ENCODE measurements at places on chromosomes 6 and 20.
A peak's percentile ranks its signal among the peaks of the same experiment; 100 is the strongest.

DNA sequence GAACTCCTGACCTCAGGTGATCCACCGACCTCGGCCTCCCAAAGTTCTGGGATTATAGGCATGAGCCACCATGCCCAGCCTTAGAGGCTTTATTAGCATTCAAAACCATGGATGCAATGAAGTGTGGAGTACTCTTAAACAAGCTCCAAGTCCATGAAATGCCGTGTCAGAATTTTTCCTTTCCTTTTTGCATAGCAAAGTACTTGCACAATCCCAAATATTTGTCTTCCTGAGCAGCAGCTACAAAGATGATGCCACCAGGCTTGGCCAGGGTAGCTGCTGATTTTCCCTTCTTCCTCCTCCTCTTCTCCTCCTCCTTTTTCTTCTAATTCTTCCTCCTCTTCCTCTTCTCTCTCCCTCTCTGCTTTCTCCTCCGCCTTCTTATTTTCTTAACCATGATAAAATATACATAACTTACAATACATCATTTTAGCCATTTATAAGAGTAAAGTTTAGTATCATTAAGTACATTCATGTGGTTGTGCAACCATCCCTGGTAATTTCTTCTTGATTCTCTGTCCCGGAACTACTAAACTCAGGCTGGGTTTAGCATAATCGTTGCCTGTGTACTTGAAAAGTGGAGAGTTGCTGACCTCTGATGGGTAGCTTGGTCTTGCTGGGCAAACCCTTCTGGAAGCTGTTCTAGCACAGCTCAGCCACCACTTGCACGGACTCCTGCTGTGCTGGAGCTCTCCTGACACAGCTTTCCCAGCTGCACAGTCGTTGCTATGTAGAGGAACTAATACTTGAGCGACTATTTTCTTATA is 20.3 kb downstream of the MUCL3 start:
- DNase-seq, result no peak
- no peak overlapping the region for H3K4me3 ChIP-seq
- no peak overlapping the region for H3K27ac ChIP-seq

DNA sequence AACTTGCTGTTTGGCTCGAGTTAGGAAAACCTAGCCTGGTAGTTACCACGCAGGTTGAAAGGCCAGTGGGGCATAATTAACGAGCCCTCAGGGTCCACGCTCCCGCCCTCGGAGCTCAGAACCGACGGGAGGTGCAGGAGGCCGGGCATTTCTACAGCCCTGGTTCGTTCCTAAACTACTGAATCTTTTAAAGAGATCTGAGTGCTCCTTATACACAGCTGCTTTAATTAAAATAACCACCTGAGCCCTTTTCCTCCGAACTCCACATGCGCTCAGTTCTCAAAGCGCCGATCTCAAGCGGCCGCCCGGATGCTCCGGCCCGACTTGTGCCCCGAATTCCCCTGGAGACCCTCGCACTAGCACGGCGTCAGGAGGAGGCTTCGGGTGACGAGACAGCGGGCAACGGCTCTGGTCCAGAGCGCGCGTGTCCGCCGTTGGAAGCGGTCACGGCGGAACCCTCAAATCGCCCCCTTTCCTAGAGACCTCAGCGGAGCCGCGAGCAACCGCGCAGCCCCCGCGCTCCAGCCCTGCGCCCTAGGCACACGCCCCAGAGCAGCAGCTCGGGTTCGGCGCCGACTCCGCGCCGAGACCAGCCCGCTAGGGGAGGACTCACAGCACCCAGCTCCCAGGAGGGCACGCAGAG is 397 bp downstream of the WDR27 start:
- H3K36me3 ChIP-seq, result peaks cover 34% of the 10 kb centered on the region
- no peak for DNase-seq
- no peaks in the 10 kb centered on the region for H3K27me3 ChIP-seq
- peaks cover 37% of the 10 kb centered on the region for H3K4me1 ChIP-seq
- H3K27ac ChIP-seq, result peak overlapping the region; percentile 80

- H3K4me1 ChIP-seq, result peaks cover 7% of the 10 kb centered on the region
- no peak overlapping the region for H3K4me3 ChIP-seq
- H3K27ac ChIP-seq, result no peak overlapping the region
- H3K36me3 ChIP-seq, result no peaks in the 10 kb centered on the region
- no peak for DNase-seq
- H3K27me3 ChIP-seq, result peaks cover 48% of the 10 kb centered on the region
Measured at GRCh38 chr6:16974704-16975359, 127.0 kb upstream of the STMND1 start.

DNA sequence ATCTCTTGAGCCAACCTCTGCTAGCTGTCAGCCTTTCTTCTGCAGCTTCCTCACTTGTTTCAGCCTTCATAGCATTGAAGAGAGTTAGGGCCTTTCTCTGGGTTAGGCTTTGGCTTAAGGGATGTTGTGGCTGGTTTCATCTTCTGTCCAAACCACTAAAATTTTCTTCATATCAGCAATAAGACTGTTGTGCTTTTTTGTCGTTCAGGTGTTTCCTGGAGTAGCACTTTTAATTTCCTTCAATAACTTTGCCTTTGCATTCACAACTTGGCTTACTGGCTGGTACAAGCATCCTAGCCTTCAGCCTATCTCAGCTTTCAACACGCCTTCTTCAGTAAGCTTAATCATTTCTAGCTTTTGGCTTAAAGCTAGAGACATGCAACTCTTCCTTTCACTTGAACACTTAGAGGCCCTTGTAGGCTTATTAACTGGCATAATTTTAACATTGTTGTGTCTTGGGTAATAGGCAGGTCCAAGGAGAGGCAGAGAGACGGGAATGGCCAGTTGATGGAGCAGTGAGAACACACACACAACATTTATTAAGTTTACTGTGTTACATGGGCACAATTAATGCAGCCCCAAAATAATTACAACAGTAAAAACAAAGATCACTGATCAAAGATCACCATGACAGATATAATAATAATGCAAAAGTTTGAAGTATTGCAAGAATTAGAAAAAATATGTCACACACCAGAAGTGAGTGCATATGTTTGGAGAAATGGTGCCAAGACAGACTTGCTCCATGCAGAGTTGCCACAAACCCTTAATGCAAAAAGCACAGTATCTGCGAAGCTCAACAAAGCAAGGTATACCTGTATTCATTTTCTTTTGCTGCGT is 98.6 kb downstream of the HIVEP1 start:
- peaks cover 50% of the 10 kb centered on the region for H3K4me1 ChIP-seq
- no peak overlapping the region for H3K4me3 ChIP-seq
- DNase-seq, result no peak
- H3K27me3 ChIP-seq, result no peaks in the 10 kb centered on the region

DNA sequence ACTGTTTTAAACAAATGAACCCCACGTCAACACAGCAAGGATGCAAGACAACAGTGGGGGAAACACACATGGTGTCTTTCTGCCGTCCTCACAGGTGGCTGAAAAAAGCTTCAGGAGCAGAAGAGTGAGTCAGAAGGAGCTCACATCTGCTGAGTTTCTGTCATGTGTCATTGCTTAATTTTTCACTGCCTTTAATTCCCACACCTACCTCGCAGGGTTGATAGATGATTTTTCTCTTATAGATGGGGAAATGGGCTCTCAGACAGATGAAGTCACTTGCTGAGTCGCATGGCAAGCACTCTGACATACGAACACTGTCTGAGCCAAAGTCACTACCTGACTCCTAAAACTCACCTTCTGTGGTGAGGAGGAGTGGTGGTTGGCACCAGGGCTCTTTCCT is 28.3 kb upstream of the CARMIL1 start:
- H3K4me3 ChIP-seq, result no peak overlapping the region
- no peaks in the 10 kb centered on the region for H3K36me3 ChIP-seq

DNA sequence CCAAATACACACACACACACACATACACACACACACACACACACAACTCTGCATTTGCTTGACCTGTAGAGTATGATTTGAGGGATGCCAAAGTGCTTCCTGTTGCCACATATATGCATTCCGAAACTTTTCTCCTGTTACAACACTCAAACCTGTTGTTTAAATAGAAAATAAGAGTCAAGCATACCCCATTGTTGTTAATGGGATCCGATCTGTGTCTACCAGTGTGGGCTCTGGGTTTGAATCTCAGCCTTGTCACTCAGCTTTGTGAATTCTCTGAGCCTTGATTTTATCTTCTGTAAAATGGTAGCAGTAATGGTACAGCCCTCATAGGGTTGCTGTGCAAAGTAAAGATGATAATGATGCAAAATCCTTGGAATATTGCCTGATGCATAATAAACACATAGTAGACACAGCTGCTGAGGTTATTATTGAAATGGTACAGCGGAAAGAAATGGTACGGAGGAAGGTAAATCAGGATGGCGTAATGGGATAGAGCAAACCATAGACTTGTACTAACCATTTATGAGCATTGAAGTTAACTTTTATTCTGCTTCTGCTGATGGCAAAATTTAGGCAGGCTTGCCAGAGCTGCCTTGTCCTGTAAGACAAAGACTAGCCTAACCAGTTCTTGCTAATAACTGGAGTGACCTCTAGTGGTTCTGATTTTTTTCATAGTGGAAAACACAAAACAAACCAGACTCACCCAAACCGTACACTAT is 113.5 kb upstream of the PHACTR1 start:
- H3K36me3 ChIP-seq, result no peaks in the 10 kb centered on the region
- peaks cover 4% of the 10 kb centered on the region for H3K4me1 ChIP-seq
- H3K27ac ChIP-seq, result no peak overlapping the region
- no peak overlapping the region for H3K4me3 ChIP-seq

GRCh38 chr20:37355252-37356180 is 9.6 kb downstream of the SRC start:
- no peak overlapping the region for H3K4me3 ChIP-seq
- H3K27ac ChIP-seq, result no peak overlapping the region
- no peaks in the 10 kb centered on the region for H3K4me1 ChIP-seq
- H3K36me3 ChIP-seq, result no peaks in the 10 kb centered on the region
- no peaks in the 10 kb centered on the region for H3K27me3 ChIP-seq
- no peak for DNase-seq

DNA sequence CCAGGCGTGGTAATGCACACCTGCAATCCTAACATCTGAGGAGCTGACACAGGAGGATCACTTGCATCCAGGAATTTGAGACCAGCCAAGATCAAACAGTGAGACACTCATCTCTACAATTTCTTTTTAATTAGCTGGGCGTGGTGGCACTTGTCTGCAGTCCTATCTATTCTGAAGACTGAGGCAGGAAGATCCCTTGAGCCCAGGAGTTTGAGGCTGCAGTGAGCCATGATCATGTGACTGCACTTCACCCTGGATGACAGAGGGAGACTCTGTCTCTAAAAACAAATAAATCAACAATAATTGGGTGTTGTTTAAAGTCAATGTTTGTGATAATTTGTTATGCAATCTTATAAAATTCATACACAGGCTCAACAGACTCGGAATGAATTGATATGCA is 18.0 kb upstream of the HLA-A start:
- H3K36me3 ChIP-seq, result peaks cover 14% of the 10 kb centered on the region
- H3K27me3 ChIP-seq, result peaks cover 16% of the 10 kb centered on the region
- H3K4me3 ChIP-seq, result no peak overlapping the region
- H3K4me1 ChIP-seq, result peaks cover 26% of the 10 kb centered on the region
- no peak overlapping the region for H3K27ac ChIP-seq
- no peak for DNase-seq

DNA sequence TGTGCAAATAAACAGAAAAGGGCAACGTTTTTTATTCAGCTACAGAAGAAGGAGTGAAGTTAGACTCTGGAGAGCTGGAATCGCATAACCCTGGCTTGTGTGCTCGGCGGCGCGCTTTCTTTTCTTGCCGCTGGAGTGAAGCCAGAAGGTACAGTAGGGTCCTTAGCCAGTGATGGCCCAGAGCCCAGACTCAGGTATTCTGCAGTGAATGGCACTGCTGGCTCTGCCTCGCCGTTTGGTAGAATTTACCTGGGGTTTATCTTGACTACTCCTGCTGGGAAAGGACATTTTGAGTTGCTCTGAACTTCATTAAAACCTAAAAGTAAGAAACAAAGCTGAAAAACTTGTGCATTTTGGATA is 56.9 kb upstream of the TIAM2 start:
- H3K27me3 ChIP-seq, result no peaks in the 10 kb centered on the region
- no peak overlapping the region for H3K4me3 ChIP-seq
- H3K27ac ChIP-seq, result no peak overlapping the region

GRCh38 chr6:90403489-90404381 is 107.1 kb upstream of the BACH2 start:
- H3K27me3 ChIP-seq, result no peaks in the 10 kb centered on the region
- peaks cover 77% of the 10 kb centered on the region for H3K4me1 ChIP-seq
- H3K27ac ChIP-seq, result peak overlapping the region; percentile 87

DNA sequence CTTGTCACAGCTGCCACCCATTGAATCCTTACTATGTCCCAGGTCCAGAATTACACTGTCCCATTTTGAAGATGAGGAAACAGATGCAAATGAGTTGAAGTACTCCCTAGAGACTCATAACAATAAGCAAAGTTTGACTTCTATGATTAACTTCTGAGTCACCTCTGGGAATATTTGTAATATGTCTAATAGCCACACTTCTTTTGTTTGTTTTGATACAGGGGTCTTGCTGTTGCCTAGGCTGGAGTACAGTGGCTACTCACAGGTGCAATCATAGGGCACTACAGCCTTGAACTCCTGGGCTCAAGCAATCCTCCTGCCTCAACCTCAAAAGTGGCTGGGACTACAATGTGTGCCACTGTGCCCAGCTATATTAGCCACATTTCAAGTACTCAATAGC is 11.4 kb upstream of the SOX12 start:
- no peaks in the 10 kb centered on the region for H3K27me3 ChIP-seq
- peaks cover 17% of the 10 kb centered on the region for H3K4me1 ChIP-seq
- H3K27ac ChIP-seq, result no peak overlapping the region
- H3K36me3 ChIP-seq, result no peaks in the 10 kb centered on the region
- DNase-seq, result no peak

DNA sequence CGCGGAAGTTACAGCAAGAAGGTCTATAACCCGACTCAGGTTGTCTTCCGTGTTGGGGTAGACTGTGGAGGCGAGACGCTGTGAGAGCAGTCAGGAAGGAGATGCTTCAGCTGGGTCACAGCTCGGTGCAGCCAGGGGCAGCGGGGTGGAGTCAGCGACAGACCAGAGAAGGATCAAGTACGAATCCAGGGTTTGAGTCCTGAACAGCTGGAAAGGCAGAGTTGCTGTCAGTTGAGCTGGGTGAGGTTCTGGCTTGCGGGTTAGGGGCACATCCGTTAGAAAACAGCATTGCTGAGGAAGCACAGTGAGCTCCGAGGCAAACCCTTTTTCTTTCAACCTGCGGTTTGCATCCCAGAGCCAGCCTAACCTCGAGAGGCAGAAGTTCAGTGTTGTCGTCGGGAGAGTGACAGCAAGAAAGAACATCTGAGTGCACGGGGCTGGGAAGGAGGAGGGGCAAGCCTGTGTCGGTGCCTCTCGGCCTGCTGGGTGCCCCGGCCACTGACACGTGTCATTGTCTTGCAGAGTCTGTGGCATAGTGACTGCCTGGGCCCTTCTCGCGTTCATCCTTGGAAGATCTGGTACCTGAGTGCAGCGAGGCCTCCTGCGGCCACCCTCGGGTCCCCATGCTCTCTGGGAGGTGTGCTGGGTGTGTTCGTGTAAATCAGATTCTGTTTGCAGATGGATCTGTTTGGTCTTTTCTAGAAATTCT is 20.0 kb downstream of the PNLDC1 start:
- H3K27me3 ChIP-seq, result no peaks in the 10 kb centered on the region
- DNase-seq, result peak; percentile 45
- H3K27ac ChIP-seq, result peak overlapping the region; percentile 83
- H3K4me3 ChIP-seq, result peak overlapping the region; percentile 50
- no peaks in the 10 kb centered on the region for H3K36me3 ChIP-seq

GRCh38 chr6:64013011-64013410 is 377.4 kb downstream of the PHF3 start:
- no peaks in the 10 kb centered on the region for H3K36me3 ChIP-seq
- H3K27ac ChIP-seq, result no peak overlapping the region
- no peaks in the 10 kb centered on the region for H3K27me3 ChIP-seq

GRCh38 chr6:11101417-11101816 is 7.8 kb downstream of the SMIM13 start:
- no peaks in the 10 kb centered on the region for H3K27me3 ChIP-seq
- no peak overlapping the region for H3K27ac ChIP-seq
- DNase-seq, result no peak
- H3K4me3 ChIP-seq, result no peak overlapping the region
- peaks cover 13% of the 10 kb centered on the region for H3K4me1 ChIP-seq
- H3K36me3 ChIP-seq, result peaks cover 30% of the 10 kb centered on the region
